Stimulated activated CD4-positive, alpha-beta T cell treated with anti-CD3 and anti-CD28 coated beads, Interleukin-4, amount 100 ng/mL, for 24 hours (primary cell): ENCODE measurements at places on chromosomes 2 and 18.
A peak's percentile ranks its signal among the peaks of the same experiment; 100 is the strongest.

GRCh38 chr18:6497543-6497942 is 82.8 kb upstream of the L3MBTL4 start:
- DNase-seq, result no peak

DNA sequence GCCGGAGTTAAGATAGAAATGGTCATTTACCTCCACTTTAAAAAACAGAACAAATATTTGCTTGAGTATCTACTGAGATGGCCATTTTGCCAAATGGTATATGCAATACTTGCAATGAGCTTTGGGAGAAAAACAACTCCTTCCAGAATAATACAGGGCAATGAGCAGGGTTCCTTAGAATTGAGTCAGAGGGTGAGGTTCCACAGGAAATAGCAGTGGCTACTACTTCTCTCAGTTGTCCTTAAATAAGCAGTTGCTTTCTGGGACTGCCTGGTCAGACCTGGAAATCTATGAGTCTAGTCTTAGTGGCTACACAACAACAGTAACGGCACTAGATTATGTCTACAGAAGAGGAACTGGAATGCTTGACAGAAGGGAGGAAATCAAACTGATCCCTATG is 80.9 kb upstream of the CCDC85A start:
- DNase-seq, result no peak

DNA sequence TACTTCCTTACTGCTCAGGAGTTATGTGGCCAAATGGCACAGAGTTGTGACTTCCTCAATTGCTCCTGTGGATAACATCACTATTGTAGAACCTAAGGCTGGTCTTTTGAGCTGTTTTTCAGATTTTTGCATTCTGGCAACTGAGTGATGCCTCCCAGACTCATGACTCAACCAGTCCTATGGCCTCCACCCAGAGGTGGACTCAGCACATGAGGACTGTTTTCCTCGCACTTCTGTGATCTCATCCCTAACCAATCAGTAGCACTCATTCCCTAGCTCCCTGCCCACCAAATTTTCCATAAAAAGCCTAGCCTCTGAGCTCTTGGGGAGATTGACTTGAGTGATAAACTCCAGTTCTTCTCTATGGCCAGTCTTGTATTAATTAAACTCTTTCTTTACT is 407.9 kb upstream of the TNP1 start:
- DNase-seq, result no peak

DNA sequence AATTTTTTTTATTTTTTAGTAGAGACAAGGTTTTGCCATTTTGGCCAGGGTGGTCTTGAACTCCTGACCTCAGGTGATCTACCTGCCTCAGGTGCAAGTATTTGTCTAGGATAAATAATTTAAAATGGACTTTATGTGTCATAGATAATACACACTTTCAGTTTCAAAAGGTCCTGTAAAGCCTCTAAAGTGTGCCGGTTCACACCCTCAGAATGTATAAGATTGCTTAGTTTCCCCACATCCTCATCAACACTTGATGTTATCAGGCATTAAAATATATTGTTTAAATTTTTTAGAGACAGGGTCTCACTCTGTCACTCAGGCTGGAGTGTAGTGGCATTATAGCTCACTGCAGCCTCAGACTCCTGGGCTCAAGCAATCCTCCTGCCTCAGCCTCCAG is 170.5 kb downstream of the ANKRD44 start:
- DNase-seq, result no peak

DNA sequence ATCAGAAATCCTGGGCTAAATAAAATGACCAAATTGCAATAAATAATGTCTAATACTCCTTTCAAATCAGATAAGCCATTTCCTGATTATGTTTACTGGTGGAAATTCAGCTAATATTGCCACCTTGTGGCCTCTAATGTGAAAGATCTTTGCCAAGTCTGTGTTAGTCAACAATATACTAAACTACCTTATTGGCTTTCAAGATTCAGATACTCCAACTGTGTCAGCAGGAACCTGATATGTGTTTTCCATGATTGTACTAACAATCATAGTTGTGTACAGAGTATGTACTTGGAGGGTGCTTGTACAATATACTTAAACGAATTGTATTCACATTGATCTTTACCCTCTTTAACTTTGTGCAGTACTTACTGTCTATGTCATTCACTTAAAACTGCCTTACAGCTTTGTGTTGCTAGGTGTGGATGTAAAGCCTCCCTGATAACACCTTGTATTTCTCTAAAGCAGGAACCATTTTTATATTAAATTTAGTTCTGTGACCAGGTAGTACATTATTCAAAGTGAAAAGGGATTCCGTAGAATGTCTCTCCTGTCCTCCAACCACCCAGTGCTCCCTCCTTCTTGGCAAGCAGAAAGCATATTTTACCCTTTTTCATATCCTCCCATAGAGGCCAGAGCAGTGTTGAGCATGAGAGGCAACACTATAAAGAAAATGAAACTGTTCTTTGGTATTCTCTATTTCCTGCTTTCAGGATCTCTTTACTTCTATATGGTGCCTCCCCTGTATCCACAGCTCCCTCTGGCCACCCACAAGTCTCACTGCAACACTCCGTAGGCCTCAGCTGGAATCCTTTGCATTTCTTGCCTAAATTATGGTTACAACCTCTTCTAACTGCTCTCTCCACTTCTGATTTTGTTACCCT is 75.2 kb upstream of the C2orf15 start:
- DNase-seq, result peak; percentile 9
